ENCODE measurements at places on chromosomes 13 and 19.

DNA sequence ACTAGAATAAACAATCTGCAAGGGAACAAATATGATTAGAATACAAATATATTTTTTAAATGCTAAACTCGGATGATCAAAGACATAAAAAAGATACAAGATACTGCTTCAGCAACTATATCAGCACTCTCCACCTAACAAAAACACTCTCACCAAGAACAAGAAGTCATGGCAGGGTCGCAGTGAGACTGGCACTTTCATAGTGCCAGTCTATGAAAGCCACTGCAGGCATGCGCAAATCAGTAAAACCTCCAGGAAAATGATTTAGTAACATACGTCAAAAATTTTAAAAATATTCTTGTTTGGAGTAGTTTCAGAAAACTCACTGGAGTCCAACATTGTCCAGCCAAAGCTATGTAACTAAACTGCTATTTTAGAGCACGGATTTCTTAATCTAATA is 295.9 kb downstream of the DIAPH3 start:
- no peak for DNase-seq

GRCh38 chr19:14112051-14112808 is 5.3 kb downstream of the PRKACA start:
- DNase-seq, result no peak

- DNase-seq, result no peak
Observed at GRCh38 chr13:100518394-100519062, 70.1 kb downstream of the GGACT start.

DNA sequence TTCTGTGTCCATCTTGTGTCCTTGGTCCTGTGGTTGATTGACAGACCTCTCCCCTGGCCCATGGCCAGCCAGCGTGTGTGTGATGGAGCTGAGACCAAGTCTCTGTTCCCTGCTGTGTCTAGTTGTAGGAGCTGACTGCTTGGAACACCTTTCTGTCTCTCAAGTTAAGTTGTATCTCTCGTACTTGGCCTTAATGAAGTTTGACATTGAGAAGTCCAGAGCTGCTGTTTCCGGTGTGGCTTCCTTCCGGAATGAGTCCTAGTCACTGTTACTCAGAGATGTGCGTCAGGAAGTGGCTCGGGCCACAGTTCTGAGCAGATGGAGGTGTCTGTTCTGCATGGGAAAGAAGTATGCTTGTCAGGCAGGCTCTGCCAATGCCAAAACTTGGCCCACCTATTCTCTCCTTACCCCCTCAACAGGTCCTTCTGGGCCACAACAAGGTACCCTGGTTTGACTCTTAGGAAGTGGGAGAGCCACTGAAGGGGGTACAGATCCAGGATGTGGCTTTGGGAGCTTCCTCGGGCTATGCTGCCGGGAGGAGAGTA is 54.3 kb downstream of the GATAD2A start:
- DNase-seq, result peak; percentile 21

DNA sequence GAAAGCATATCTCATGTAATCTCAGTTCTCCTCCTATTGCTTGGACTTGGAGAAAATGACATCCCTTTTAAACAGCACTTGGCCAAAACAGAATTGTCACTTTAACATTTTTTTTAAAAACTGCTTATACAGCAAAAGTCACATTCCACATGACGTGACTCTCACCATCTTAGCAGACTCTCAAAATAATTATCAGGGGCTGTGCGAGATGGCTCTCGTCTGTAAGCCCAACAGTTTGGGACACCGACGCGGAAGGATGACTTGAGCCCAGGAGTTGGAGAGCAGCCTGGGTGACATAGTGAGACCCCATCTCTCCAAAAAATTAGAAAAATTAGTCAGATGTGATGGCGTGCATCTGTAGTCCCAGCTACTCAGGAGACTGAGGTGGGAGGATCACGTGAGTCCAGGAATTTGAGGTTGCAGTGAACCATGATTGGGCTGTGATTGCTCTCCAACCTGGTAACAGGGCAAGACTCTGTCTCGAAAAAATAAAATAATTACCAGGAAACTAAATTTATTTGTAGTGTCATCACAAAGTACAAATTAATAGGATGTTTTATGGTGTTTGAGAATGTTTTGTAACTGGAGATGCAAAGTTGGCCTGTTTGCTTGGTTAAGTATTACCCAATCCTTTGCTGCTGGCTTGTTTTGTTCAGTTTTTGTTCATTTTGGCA is 8.8 kb downstream of the SAFB start:
- DNase-seq, result no peak

DNA sequence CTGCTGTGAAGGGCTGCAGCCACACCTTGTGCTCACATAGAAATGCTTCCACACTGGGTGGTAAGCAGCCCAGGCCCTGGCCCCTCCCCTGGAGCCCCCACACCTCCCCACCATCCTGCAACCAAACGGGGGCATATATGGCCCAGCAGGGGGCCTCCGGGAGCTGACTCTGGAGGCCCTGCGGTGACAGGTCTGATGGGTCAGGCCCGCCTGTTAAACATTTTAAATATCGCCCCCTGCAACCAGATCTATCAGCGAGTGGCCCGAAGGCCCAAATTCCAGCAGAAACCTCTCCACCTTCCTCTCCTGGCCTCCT is 48.0 kb upstream of the KATNAL1 start:
- no peak for DNase-seq

- DNase-seq, result no peak
Observed at GRCh38 chr13:110486061-110486715, 75.3 kb downstream of the RAB20 start.

- no peak for DNase-seq
Observed at GRCh38 chr13:72145383-72145782, 278.4 kb upstream of the DACH1 start.

- no peak for DNase-seq
Observed at GRCh38 chr13:37766502-37766901, 103.1 kb downstream of the TRPC4 start.

- DNase-seq, result no peak
Observed at GRCh38 chr19:4366666-4367335, 23.4 kb downstream of the MPND start.

GRCh38 chr19:30662211-30662861 is 290.2 kb downstream of the ZNF536 start:
- no peak for DNase-seq

DNA sequence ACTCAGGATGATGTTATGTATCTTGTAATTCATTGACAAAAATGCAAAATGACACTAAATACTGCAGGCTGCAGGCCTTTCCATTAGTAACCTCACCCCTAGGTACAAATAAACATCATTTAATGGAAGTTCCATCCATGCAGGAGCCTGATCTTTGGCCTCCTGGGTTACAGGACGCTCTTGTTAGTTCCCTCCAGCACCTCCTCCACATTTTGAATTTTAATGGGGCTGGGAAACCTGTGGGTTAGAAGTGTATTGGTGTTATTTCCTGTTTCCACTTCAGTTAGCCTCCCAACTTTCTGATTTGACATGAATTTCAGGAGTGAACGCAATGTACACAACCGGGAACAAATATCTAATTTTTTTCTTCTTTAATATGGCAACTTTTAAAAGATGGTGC is 237.1 kb upstream of the ARGLU1 start:
- DNase-seq, result no peak

- no peak for DNase-seq
Observed at GRCh38 chr13:65347420-65348030, 1882.6 kb downstream of the PCDH9 start.

GRCh38 chr19:281156-281853 is 9.9 kb downstream of the PLPP2 start:
- DNase-seq, result no peak

GRCh38 chr13:93614776-93615175 is 388.2 kb downstream of the GPC6 start:
- no peak for DNase-seq

DNA sequence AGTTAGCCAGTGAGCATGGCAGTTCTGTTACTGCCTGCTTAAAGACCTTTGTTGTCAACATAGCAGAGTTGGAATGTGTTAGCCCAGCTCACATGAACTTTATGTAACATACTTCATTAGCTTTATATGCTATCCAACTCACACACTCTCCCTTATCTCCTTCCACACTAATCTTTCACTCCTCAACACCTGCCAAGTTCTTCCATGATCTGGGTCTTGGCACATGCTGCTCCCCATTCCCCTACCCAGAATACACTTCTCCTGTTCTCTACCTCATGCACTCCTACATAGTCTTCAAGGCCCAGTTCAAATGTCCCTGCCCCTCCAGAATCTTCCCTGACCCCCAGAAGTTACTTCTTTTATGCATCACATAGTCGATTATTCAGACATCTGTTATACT is 179.3 kb downstream of the KATNAL1 start:
- DNase-seq, result peak; percentile 5

DNA sequence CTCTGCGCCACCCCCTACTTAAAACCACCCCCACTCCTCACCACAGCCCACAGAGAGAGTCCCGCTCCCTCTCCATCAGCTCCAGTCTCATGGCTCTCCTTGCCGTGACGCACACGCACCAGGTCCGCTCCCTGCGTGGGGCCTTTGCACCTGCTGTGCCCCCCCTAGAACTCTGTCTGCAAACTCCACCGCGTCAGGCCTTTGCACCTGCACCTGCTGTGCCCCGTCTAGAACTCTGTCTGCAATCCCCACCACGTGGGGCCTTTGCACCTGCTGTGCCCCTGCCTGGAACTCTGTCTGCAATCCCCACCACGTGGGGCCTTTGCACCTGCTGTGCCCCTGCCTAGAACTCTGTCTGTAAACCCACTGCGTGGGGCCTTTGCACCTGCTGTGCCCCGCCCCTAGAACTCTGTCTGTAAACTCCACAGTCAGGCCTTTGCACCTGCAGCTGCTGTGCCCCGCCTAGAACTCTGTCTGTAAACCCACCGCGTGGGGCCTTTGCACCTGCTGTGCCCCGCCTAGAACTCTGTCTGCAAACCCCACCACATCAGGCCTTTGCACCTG is 4.2 kb downstream of the SHC2 start:
- no peak for DNase-seq
